ENCODE measurements at places on chromosomes 7 and 10.

GRCh38 chr10:35382096-35382495, 45.8 kb downstream of the CCNY start:
- no peak for DNase-seq

- no peak for DNase-seq
These were observed 55.9 kb downstream of the SHH start for GRCh38 chr7:155756322-155756721.

GRCh38 chr7:134645935-134646334, 718 bp upstream of the BPGM start:
- DNase-seq = no peak

DNA sequence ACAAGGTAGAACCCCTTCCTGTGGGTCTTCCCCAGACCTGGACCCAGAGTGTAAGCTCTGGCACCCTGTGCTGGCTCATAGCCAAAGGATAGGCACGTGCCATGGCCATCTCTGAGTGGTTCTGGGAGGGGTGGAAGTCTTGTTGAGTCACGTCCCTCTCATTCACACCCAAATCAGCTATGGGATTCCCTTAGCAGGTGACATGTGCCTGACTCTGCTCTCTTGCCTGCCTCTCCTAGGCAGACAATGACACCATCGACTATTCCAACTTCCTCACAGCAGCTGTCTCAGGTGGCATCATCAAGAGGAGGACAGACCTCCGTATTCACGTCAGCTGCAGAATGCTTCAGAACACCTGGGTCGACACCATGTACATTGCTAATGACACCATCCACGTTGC, 59.8 kb downstream of the C10orf120 start:
- no peak for DNase-seq

- peak; percentile 59 for DNase-seq
These were observed 423 bp downstream of the BAZ1B start for GRCh38 chr7:73521636-73522104.

GRCh38 chr7:28481091-28481926, 69.0 kb downstream of the CREB5 start:
- DNase-seq = no peak

- DNase-seq = no peak
These were observed 147.8 kb upstream of the KLF14 start for GRCh38 chr7:130881799-130882141.

DNA sequence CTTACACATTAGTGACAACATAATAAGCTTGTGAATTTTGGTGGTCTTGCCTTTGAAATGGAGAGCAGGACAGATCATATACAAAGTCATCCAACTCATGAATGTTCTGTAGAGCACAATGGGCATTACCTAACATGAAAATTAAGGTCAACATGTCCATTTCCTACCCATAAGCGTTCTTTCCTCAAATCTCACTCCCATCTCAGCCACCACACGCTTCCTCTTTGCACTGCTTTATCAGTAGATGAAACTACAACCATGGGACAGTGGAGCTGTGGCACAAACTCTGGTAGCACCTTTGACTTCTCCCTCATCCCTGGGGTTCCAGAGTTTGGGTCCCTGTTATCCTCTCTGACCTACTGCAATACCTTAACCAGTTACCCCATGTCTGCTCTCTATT, 2.2 kb downstream of the PON2 start:
- DNase-seq = no peak

GRCh38 chr10:113125612-113126011, 175.6 kb downstream of the TCF7L2 start:
- DNase-seq = no peak

- DNase-seq = no peak
These were observed 8.0 kb downstream of the COA1 start for GRCh38 chr7:43721193-43721806.

- no peak for DNase-seq
These were observed 42.0 kb upstream of the CYP2C18 start for GRCh38 chr10:94641480-94641879.

DNA sequence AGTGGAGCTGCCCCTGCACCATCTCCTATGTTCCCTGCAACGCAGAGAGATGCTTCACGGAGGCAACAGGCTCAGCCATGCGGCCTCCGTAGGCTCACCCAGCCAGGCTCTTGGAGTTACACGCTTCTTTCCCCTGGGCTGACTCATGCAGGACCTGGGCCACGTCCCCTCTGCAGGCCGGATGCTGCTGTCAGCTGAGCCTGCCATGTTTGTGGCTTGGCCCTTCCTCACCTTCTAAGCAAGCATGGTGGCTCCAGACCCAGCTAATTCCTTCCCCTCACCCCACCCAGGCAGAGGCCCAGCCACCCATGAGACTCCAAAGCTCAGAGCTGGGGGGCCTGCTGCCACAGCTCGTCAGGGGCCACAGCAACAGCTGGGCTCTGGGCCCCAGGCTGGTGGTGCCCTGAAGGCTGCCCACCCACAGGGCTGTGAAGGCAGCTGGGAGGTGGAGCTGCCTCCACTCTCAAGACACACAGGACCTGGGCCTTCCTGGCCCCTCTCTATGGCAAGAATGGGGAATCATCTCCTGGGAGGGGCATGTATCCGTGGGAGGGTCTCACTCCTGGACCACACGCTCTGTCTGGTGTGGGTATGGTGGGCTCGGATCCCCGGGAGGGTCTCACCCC, 219.6 kb downstream of the ELFN1 start:
- no peak for DNase-seq

DNA sequence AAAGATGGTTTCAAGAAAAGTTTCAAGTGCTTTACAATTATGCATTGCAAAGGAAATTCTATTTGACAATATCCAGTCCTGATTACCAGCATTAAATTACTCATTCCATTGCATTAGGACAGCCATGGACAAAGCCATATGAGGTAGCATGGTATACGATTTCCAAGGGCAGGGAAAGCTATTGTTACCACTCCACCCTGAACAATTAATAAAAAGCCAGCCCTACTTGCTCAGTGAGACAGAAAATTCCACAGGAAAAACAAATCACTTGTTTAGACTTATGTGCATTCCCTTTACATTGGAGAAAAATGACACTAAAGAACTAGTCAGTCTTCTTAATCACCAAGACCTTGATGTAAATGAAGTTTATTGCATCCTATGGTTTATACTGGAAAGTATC, 5.6 kb downstream of the CD36 start:
- DNase-seq = no peak

DNA sequence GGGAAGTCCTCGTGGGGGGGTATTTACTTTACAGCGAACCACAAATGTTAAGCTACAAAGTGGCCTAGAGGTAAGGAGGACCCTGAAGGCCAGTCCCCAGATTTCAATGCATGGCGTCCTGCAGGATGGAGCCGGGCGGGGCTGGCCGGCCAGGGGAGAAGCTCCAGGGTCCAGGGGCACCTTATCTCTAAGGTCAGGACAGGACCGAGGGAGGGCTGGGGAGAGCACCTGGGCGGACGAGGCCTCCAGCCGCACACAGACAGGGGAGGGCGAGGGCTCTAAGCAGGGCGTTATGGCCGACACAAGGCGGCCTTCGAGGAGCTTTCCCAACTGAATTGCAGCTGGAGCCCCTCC, 96.4 kb upstream of the DIP2C start:
- no peak for DNase-seq

- no peak for DNase-seq
These were observed 27.4 kb upstream of the HSPA12A start for GRCh38 chr10:116769791-116770190.
